ENCODE measurements at places on chromosomes 11 and 22. TPM values are rescaled to one million over a fixed set of nuclear protein-coding genes. Genes with fewer than 3 reads are reported as not detected.

DNA sequence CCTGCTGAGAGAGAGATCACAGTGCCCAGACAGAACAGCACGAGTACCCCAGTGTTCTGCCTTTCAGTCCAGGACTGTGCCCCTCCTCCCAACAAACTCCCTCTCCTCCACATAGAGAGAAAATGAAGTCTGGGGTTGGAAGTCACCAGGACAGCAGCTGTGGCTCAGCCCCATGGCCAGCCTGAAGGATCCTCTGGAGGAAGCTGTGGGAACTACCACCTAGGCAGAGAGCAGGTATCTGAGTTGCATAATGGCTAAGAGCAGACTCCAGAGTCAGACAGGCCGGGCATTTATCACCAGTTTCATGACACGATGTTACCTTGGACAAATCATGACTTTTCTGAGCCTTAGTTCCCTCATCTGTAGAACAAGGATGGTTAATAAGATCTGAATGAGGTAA lies 61.2 kb upstream of the RRAS2 start:
- no peaks in the 10 kb centered on the region for H3K27me3 ChIP-seq
- no peaks in the 10 kb centered on the region for H3K36me3 ChIP-seq
- H3K27ac ChIP-seq, result no peak overlapping the region
- H3K4me1 ChIP-seq, result peaks cover 28% of the 10 kb centered on the region
- no peak for DNase-seq

DNA sequence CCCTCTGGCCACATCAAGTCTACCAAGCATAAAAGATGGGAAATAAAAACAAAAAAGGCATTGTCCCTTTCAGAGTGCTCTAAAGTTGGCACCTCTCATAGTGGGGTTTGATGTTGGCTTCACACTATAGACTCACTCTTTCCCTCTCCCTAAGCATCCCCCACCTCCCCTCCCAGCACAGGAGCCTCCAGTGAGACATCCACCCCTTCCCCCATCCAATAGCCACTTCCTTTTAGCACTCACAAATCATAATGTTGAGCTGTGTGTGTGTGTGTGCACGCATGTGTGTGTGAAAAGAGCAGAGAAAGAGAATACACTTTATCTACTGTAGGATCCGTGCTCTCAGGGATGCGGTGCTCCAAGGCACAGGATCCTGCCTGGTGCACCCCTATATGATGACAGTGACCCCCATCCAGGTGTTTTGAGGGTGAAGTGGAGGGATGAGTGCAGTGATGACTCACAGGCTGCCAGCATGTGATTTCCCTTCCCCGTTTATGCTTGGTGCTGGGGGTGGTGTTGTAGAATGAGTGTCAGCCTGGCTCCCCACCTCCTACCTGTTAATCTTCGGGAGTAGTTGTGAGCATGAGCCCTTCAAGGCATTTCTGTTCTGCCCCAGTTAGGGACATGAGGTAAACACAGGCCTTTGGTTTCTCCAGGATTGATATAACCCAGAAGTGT lies 235.2 kb upstream of the B3GAT1 start:
- H3K4me1 ChIP-seq, result no peaks in the 10 kb centered on the region
- no peaks in the 10 kb centered on the region for H3K36me3 ChIP-seq
- no peak for DNase-seq
- H3K27me3 ChIP-seq, result peaks cover 44% of the 10 kb centered on the region
- H3K27ac ChIP-seq, result no peak overlapping the region

DNA sequence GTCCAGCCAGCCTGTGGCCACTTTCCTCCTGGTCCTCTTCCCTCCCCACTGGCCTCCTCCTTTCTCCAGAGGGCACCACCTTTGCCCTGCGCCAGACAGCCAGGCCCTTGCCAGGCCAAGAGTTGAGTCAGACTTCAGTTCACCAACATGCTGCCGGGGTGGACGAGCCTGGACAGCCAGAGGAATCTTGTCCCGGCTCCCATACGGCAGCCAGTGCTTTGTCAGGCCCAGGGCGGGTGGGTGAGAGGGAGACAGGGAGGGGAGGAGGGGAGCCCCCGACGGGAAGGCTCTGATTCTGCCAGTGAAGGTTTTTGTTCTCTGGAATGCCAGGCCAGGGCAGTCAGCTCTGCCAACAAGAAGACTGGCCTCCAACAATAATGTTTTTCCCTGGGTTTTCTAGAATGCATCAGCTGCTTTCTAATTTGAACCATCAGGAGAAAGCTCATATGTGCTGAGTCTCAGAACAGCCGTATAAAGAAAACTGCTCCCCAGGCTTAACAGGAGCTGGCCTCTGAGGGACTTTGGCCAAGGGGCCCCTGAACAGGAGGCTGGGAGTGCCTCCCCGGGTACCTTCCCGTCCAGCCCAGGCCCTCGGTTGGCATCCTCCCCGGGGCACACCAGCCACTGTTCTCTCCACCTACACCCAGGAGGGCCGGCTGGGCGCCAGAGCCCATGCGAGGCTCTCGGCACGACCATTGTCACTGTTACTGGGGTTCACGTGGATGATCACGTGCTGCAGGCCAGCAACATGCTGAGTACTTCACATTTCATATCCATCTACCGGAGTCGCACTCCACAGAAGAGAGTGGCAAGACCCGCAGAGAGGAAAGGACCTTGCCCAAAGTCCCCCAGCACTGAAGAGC lies 28.6 kb downstream of the LIF start:
- H3K27me3 ChIP-seq, result no peaks in the 10 kb centered on the region
- no peak overlapping the region for H3K4me3 ChIP-seq
- no peak overlapping the region for H3K27ac ChIP-seq
- no peaks in the 10 kb centered on the region for H3K36me3 ChIP-seq

DNA sequence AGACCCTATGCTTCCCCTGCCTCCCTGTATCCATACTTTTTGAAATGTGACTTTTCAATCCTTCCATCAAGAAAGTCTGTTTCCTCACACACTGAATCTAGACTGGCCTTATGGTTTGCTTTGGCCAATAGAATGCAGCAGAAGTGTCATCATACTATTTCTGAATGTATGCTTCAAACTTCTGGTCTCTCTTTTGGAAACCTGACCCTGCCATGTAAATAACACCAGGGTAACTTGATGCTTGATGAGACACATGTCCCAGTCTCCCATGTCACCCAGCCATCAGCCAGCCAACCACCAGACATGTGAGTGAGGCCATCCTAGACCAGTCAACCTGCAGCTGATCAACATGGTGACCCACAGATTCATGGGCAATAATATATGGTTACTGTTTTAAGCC lies 29.7 kb upstream of the CAVIN3 start:
- no peak for DNase-seq
- H3K36me3 ChIP-seq, result no peaks in the 10 kb centered on the region

GRCh38 chr22:22710719-22711531 lies 66.5 kb downstream of the GGTLC2 start:
- H3K4me1 ChIP-seq, result no peaks in the 10 kb centered on the region
- no peaks in the 10 kb centered on the region for H3K36me3 ChIP-seq
- DNase-seq, result peak; percentile 73
- no peak overlapping the region for H3K4me3 ChIP-seq
- no peaks in the 10 kb centered on the region for H3K27me3 ChIP-seq

GRCh38 chr22:23068096-23068831 lies 2.1 kb upstream of the GNAZ start:
- peaks cover 21% of the 10 kb centered on the region for H3K27me3 ChIP-seq
- H3K4me1 ChIP-seq, result peaks cover 23% of the 10 kb centered on the region
- no peak overlapping the region for H3K27ac ChIP-seq

DNA sequence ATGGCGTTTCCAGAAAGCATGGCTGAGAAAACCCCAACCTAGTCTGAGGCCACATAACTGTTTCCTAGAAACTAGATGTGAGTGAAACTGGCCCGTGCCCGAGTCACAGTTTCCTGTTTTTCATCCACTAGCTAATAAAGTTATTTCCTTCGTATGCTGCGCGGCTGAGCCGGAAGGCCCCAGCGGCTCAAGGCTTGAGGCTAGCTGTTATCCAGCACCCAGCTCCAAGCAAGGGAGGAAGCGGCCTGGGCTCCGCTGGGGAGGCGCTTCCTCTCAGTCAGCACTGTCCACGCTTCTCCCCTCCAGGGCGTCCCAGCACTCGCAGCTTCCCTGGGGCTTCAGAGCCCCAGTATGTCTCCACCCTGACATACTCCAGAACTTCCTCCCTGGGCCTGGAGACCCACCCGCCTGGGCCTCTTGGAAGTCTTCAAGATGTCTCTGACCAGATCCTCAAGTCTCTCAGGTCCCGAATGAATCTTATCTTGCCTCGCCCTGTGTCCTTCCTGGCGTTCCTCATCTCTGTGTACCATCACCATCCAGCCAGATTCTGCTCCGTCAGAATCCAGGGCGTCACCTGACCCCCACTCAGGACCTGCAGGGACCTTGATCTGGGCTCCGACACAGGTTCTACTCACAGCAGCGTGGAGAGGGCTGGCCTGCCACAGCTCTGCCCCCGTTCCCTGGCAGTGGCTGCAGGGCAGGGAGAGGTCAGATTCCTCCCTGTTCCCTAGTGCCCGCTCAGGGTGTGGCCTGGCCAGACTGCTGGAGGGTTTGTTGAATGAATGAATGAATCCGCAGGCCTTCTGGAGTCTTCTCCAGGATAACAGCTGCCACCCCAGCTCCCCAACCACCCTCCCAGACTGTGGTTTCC lies 81.9 kb downstream of the LRRC32 start:
- H3K36me3 ChIP-seq, result no peaks in the 10 kb centered on the region
- H3K27ac ChIP-seq, result peak overlapping the region; percentile 92
- no peaks in the 10 kb centered on the region for H3K27me3 ChIP-seq
- H3K4me3 ChIP-seq, result peak overlapping the region; percentile 72

DNA sequence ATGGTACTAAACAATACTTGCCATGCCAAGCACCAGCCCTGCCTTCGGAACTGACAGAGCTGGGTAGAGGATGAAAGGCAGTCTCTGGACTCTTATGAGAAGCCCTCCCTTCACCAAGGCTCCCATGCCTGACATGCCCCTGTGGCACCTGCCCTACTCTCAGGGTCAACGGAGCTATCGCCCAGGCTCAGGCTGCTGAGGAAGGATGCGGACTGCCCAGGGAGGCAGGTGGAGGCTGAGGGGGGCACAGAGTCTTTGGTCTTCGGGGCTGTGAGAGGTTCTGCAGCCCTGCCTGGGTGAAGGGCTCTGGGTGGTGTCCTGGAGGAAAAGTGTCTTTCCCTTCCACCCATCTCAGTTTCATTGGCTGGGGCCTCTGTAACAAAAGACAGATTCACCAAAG lies 290.8 kb upstream of the B3GAT1 start:
- peaks cover 10% of the 10 kb centered on the region for H3K27me3 ChIP-seq
- DNase-seq, result no peak
- no peaks in the 10 kb centered on the region for H3K4me1 ChIP-seq
- H3K4me3 ChIP-seq, result no peak overlapping the region
- H3K27ac ChIP-seq, result no peak overlapping the region

- no peaks in the 10 kb centered on the region for H3K27me3 ChIP-seq
- no peaks in the 10 kb centered on the region for H3K4me1 ChIP-seq
- H3K36me3 ChIP-seq, result no peaks in the 10 kb centered on the region
- no peak overlapping the region for H3K27ac ChIP-seq
- no peak for DNase-seq
Measured at GRCh38 chr11:93278976-93279375, 51.6 kb upstream of the DEUP1 start.

DNA sequence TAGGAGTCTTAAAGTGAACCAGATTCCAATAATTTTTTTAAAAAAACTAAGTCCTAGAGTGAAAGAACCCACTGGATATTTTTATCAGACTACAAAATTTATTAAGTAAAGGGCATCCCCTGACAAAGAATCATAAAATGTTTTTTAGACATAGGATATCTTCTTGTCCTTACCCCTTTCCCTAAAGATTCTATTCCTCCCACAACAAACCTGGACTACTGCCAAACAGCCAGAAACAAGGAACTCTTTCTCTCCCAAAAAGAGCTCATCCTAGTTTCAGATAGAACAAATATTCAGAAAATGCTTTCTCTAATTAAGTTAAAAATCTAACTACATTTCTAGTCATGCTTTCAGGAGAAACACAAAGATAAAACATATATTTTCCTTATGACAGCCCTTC lies 327.1 kb downstream of the FAM181B start:
- H3K27me3 ChIP-seq, result no peaks in the 10 kb centered on the region
- no peak overlapping the region for H3K27ac ChIP-seq
- DNase-seq, result no peak
- no peaks in the 10 kb centered on the region for H3K36me3 ChIP-seq
- no peaks in the 10 kb centered on the region for H3K4me1 ChIP-seq
- H3K4me3 ChIP-seq, result no peak overlapping the region

DNA sequence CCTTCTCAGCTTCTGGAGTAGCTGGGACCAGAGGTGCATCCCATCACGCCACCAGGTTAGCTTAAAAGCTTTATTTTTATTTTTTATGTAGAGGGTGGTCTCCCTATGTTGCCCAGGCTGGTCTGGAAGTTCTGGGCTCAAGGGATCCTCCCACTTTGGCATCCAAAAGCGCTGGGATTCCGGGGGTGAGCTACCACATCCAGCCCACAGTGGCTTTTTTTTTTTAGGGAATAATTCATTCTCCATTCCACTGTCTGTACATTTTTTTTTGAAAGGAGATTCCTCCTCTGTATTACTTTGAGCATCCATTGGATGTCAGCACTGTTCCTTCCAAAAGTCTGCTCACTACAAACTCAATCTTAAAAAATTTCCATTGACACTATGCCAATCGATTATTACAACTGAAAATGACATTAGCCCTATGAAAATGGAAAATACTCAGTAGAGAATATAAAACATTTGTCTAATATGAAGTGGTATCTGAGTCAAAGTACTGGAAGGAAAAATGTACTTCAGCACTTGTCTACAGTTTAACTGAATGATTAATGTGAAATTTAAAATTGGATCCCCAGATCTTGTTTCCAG lies 1.3 kb upstream of the LPXN start:
- H3K36me3 ChIP-seq, result peaks cover 17% of the 10 kb centered on the region
- no peak for DNase-seq
- peaks cover 53% of the 10 kb centered on the region for H3K4me1 ChIP-seq
- H3K27me3 ChIP-seq, result no peaks in the 10 kb centered on the region

GRCh38 chr11:107041088-107041444 lies 22.8 kb upstream of the GUCY1A2 start:
- no peak overlapping the region for H3K4me3 ChIP-seq
- no peak overlapping the region for H3K27ac ChIP-seq
- H3K36me3 ChIP-seq, result no peaks in the 10 kb centered on the region
- DNase-seq, result no peak
- H3K27me3 ChIP-seq, result no peaks in the 10 kb centered on the region

GRCh38 chr11:118012083-118012669 lies 26.0 kb downstream of the IL10RA start:
- H3K36me3 ChIP-seq, result peaks cover 11% of the 10 kb centered on the region
- no peaks in the 10 kb centered on the region for H3K27me3 ChIP-seq
- H3K4me1 ChIP-seq, result peaks cover 95% of the 10 kb centered on the region
- DNase-seq, result no peak

- no peaks in the 10 kb centered on the region for H3K4me1 ChIP-seq
- H3K4me3 ChIP-seq, result no peak overlapping the region
- H3K27me3 ChIP-seq, result peaks cover 21% of the 10 kb centered on the region
- no peak for DNase-seq
- H3K36me3 ChIP-seq, result no peaks in the 10 kb centered on the region
Measured at GRCh38 chr11:64534391-64534801, 56.6 kb upstream of the SLC22A12 start.

PHOX2A gene
- total RNA-seq, result not detected

SCN4B gene
- 0.53 TPM for total RNA-seq

TRPC6 gene
- not detected for total RNA-seq

SCGB2A2 gene
- not detected for total RNA-seq

DAGLA gene
- total RNA-seq, result 0.05 TPM

GLYATL1 gene
- not detected for total RNA-seq

C11orf52 gene
- total RNA-seq, result not detected

MRGPRD gene
- not detected for total RNA-seq

PKNOX2 gene
- total RNA-seq, result not detected

KDELR3 gene
- 0.37 TPM for total RNA-seq

UPK3A gene
- total RNA-seq, result not detected

TPBGL gene
- 0.14 TPM for total RNA-seq

MIOX gene
- total RNA-seq, result 5.2 TPM

EMID1 gene
- total RNA-seq, result 0.14 TPM

MOGAT2 gene
- total RNA-seq, result not detected

All from activated T-cell treated with anti-CD3 and anti-CD28 coated beads, Interleukin-2, amount 50 U/mL, for 72 hours (primary cell).